ENCODE measurements at places on chromosomes 3 and 15.
A peak's percentile ranks its signal among the peaks of the same experiment; 100 is the strongest.

GRCh38 chr15:100332231-100332630 lies 9.5 kb downstream of the ADAMTS17 start:
- DNase-seq: no peak

GRCh38 chr3:73490453-73491286 lies 134.1 kb downstream of the PDZRN3 start:
- no peak for DNase-seq

- DNase-seq: no peak
These were observed 170.0 kb downstream of the SEMA6D start for GRCh38 chr15:47887241-47887800.

DNA sequence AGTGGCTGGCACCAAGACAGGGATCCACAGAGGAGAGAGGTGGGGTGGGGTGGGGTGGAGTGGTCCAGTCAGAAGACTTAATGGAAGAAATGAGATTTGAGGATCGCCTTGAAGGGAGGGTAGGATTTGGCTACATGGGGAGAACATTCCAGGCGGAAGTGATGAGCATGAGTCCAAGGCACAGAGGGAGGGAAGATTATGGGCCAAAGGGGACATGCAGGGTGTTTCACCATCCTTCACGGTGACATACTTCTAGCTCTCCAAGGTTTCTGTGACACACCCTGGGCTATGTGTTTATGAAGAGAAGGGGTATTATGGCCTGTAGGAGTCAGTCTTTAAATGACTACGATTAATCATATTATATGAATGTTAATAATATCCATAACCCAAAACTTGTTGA lies 7.7 kb upstream of the FBN1 start:
- DNase-seq: no peak

- DNase-seq: no peak
These were observed 68.5 kb downstream of the CPN2 start for GRCh38 chr3:194282436-194283122.

GRCh38 chr3:132256989-132257388 lies 60.2 kb upstream of the ACP3 start:
- no peak for DNase-seq

GRCh38 chr3:107938143-107938542 lies 152.7 kb downstream of the CD47 start:
- DNase-seq: no peak

GRCh38 chr3:154480033-154480432 lies 50.0 kb upstream of the GPR149 start:
- DNase-seq: no peak

- no peak for DNase-seq
These were observed 375.0 kb downstream of the WDR72 start for GRCh38 chr15:53384417-53384816.

GRCh38 chr3:38117163-38117716 lies 19.7 kb downstream of the ACAA1 start:
- peak; percentile 55 for DNase-seq

GRCh38 chr3:124972457-124972856 lies 37.9 kb upstream of the MUC13 start:
- no peak for DNase-seq

- DNase-seq: no peak
These were observed 1.7 kb downstream of the KNL1 start for GRCh38 chr15:40595773-40596172.

- DNase-seq: no peak
These were observed 46.8 kb upstream of the POMGNT2 start for GRCh38 chr3:43152649-43153048.

- DNase-seq: no peak
These were observed 36.9 kb downstream of the SH3BP5 start for GRCh38 chr3:15295506-15295905.

GRCh38 chr3:86969500-86970189 lies 21.3 kb downstream of the VGLL3 start:
- DNase-seq: no peak

DNA sequence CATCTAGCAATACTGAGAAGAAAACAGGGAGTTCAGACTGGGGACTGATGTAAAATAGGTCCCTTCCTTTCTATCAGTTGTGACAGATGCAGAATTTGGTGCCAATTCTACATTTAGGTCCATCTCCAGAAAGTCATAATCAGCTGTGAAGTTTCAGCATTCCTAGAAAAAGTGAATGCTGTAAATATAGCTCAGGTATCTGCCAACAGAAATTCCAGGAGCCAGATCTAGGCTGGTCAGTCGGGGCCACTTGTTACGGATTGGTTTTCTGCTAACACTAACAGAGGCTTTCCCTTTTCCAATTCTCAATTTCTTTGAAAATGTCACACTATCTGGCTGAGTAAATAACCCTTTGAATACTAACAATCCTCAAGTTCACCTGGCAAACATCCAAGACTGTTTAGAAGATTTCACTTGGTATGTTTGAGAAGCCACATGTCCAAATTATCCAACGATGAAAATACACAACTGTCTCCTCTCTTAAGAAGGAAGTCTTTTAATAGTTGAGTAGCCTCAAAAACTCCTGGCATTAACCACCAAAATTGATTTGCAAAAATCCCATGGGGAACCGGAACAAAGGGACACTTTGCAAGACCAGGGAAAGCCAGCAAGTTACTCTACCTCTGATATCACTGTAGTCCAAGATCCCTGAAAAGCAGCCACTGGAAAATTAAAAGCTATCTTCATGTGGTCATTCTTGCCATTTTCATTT lies 222.3 kb downstream of the ZMAT3 start:
- DNase-seq: no peak

GRCh38 chr3:108552267-108553159 lies 36.7 kb downstream of the CIP2A start:
- DNase-seq: no peak

GRCh38 chr15:35271371-35272043 lies 186.4 kb upstream of the NANOGP8 start:
- DNase-seq: no peak

DNA sequence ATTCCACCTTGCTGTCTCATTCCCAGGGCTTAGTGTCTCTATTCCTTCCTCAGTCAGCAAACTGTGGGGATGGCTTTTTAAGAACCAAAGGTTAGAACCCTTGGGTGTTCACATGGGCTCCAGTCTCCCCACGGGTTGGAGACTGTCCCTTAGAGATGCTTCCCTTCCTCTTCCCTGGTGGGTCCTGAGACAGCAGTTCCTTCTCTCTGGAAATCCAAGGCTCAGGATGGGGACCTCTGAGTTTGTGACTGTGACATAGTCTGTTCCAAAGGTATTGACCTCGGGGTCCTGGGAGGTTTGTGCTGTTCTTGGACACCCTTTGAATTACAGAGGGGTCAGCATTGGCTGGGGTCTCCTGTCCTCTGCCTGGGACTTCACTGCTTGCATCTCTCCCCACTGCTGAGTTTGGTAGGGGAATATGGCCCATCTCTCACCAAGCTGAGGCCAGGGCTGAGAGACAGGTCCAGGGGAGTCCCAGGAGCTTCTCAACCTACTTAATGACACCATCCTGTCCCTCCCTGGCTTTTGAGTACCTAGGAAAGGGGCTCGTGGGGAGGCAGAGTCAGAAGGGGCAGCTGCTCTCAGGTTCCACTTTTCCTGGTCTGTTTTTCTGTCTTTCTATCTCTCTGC lies 1.5 kb downstream of the GRM2 start:
- DNase-seq: no peak

DNA sequence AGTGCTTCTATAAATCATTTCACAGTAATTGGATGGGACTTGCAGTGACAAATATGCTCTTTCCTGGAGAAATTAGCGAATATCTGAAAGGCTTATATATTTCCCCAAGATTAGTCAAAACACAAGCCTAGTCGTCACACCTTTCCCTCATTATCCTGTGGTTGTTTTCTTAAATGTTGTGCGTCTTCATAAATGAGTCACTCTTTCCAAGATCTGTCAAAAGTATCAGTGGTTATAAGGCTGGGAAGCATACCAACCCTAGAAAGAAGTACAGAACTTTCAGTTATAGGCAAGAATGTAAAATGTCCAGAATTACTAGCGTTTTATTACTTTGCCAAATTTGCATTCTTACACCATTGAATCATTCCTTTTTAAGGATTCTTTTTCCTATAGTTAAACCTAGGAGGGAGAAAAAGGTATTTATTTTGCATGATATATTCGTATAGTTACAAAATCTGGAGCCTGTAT lies 33.6 kb downstream of the TMEM212 start:
- DNase-seq: no peak

- DNase-seq: no peak
These were observed 81.8 kb downstream of the CLASP2 start for GRCh38 chr3:33636125-33636850.

DNA sequence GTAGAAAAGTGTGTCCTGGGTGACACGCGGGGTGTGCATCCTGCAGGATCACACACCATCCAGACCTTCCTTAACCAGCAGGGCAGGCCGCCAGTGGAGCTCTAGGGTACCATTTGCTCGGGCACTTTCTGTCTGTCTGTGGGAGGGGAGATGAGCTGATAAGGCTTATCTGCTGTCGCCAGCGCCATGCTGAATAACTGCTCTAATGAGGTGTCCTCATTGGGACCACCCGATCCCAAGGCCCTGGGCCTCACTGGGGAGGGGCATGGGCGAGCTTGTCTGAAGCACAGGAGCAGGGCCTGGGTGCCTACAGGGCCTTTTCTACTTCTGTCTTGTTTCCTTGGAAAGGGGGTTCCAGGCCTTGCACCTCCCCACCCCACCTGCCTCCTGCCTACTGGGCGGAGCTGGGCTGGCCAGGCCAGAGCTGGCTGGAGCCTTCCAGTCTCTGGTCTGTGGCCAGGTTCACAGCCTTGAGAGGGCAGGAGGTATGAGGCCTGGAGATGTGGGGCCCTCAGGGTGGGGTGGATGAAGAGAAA lies 2.5 kb upstream of the GATA2 start:
- no peak for DNase-seq

- no peak for DNase-seq
These were observed 238.3 kb upstream of the MANF start for GRCh38 chr3:51146781-51147180.
